ENCODE measurements at places on chromosomes 1 and 21. TPM values are rescaled to one million over a fixed set of nuclear protein-coding genes. Genes with fewer than 3 reads are reported as not detected.

- DNase-seq, result no peak
Measured at GRCh38 chr1:154994269-154994587, 842 bp downstream of the LENEP start.

The MASP2 gene
- polyA plus RNA-seq, result 4.2 TPM

DNA sequence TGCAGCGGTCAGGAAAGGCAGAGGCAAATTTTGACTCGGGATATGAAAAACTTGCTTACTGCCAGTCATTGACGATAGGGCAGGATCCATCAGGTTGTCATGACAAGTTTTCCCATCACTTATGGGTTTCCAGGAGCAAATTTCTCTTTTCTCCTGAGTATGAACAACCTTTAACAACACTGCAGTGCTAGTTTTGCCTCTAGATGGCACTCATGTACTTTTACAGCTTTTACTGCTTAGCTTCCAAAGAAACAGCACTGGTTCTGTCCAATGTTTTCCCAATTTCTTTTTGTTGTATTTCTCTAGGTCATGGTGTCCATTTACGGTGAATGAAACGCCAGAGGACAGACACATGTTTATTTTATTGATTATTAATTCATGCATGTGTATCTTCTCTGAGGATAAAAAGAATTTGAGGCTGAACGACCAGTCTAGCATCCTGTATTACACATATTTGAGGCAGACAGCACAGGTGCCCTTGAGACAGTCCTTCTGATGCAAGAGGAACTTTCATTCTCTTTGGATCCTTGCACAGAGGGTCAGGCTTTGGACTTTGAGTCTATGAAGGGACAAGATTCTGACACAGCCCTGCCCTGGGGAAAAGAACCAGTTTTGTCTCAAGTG, 112.3 kb upstream of the TRABD2B start:
- DNase-seq, result no peak

DNA sequence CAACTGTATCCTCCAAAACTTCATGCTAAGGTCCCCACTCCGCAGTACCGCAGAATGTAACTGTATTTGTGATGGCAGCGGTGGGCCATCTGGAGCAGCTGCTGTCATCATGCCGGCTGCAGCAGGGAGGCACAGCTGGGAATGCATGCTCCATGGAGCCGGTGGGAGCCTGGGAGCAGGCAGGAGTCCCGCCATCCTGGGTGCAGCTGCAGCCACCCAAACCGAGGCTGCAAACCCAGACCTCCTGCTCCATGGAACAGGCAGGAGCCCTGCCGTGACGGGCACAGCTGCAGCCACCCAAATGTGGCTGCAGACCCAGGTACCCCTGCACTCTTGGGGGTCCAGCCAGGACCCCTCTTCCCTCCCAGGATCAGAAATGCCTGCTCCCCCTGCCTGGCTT, 80.3 kb downstream of the SCMH1 start:
- DNase-seq, result no peak

The NID1 gene
- polyA plus RNA-seq, result 209 TPM

DNA sequence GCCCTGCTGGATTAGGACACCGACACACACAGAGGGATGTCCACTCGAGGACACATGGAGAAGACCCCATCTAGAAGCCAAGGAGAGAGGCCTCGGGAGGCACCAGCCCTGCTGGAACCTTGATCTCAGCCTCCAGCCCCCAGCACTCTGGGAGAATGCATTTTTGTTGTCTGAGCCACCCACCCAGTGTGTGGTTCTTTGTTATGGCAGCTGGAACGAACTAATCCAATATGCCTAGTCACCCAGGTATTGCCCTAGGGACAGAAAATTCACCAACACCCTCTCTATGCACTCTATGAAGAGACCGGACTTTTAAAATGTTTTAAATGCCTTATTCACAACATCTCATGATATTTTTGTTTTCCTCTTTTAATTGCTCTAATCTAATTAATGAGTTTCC, 117.4 kb downstream of the CRYAA start:
- no peak for DNase-seq

The BGLAP gene
- polyA plus RNA-seq, result 1.7 TPM

The NEK2 gene
- polyA plus RNA-seq, result 17.2 TPM

Data from left renal pelvis (tissue), 4 donors.